Chondrocyte (in vitro differentiated cells): ENCODE measurements at places on chromosomes 6 and 20.

- no peak for DNase-seq
Measured at GRCh38 chr6:5871296-5871695, 135.4 kb downstream of the NRN1 start.

DNA sequence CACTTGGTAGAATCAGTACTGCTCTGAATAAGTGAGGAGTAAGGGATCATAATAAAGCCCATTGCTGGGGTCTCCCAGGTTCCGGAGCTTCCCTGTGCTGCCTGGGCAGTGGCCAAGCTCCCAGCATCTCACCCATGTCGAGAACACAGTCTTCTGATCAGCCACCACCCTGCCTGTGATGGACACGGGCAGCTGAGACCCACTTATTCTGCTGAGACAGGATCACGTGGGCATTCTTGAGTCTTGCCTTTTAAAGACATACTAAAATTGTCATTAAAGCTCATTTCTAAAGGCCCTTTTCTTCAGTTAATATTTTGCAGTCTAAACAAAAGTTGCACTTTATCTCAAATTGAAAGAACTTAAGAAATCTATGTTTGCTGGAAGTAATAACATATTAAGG lies 42.7 kb upstream of the SLC22A2 start:
- DNase-seq: no peak

- no peak for DNase-seq
Measured at GRCh38 chr6:150427037-150427602, 58.3 kb downstream of the IYD start.

- DNase-seq: no peak
Measured at GRCh38 chr20:47272893-47273590, 83.5 kb downstream of the ZMYND8 start.

- DNase-seq: no peak
Measured at GRCh38 chr20:20856306-20856705, 143.9 kb upstream of the RALGAPA2 start.

DNA sequence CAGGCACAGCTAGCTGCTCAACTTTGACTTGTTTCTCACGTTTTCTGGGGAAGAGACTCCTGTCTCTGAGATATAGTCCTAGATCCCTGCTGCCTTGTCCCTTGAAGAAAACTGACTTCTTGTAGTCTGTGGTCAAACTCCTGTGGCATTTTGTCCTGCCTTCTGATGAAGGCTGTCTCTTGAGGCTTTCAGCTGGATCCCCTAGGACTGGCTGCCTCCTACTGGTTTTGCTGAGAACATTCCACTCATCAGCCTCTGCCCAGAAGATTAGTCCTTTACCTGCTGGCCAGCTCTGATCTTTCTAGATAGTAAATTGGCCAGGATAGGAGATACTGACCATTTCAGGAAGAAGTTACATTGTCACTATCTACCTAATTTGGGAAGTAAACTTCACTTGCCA lies 71.9 kb upstream of the CNR1 start:
- no peak for DNase-seq

- DNase-seq: no peak
Measured at GRCh38 chr6:44489910-44490604, 102.6 kb downstream of the CDC5L start.

GRCh38 chr6:135583256-135583761 lies 85.8 kb upstream of the AHI1 start:
- no peak for DNase-seq

DNA sequence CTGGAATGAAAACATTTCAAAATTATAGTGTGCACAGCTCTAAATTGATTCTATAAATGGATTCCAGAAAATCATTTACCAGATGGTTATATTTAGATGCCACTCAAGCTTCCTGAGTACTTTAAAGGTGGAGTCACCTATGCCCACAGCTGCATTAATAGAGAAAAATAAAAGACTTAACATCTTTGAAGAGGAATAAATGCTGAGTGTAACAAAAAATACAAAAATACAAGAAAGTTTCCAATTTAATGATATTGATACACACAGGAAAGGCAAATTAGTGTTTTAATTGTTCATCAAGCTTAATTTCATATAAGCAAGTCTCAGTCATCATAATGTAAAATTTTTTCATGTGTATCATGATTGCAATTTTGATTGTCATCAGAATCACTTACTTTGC lies 89.5 kb upstream of the MANEA start:
- DNase-seq: no peak

- no peak for DNase-seq
Measured at GRCh38 chr6:45514454-45515230, 136.9 kb upstream of the SUPT3H start.

GRCh38 chr6:149867876-149868640 lies 3.9 kb upstream of the LRP11 start:
- no peak for DNase-seq

GRCh38 chr6:80771941-80772340 lies 665.5 kb downstream of the BCKDHB start:
- no peak for DNase-seq

DNA sequence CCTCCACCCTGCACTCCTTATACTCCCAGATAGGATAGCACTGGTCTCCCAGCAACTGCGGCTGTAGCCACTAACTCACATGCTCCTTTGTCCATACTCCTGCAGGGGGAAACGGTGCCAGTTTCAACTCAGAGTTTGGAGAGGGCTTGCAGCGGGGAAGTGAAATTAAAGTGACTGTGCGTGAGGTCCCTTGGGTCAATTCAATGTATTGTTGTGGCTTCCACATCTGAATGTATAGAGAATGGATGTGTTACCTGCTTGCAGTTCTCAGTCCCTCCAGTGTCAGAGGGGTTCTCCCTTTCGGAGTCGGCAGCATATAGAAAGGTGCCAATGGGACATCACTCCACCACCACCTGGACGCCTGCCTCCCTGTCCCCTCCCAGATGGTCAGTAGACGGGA lies 93.6 kb upstream of the CNKSR3 start:
- no peak for DNase-seq

DNA sequence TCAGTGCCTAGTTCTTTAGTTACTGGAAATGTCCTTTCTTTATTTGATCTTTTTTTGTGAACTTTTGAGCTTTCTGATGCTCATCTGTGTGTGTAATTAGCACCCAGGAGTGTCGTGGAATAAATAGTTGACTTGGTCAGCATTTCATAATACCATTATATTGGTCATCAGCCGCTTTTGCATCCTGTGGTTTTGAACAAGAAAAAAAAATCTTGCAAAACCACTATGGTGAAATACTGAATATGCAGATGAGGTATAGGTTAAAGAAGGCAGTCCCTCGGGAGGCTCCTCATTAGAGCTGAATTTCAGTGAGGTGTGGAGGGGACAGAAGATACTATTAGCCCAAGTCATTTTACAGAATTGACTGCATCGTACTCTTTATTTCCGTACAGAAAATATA lies 90.1 kb downstream of the FOXO3 start:
- DNase-seq: no peak

DNA sequence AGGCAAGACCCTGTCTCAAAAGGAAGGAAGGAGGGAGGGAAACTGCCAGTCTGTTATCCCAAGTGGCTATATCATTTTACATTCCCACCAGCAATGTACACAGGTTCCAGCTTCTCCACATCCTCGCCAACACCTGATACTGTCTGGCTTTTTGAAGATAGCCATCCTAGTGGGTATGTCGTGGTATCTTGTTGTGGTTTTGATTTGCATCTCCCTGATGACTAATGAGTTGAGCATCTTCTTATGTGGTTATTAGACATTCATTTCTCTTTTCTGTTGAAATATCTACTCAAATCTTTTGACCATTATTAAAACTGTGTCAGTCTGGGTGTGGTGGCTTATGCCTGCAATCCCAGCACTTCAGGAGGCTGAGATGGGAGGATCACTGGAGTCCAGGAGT lies 47.9 kb upstream of the ARID1B start:
- DNase-seq: no peak

DNA sequence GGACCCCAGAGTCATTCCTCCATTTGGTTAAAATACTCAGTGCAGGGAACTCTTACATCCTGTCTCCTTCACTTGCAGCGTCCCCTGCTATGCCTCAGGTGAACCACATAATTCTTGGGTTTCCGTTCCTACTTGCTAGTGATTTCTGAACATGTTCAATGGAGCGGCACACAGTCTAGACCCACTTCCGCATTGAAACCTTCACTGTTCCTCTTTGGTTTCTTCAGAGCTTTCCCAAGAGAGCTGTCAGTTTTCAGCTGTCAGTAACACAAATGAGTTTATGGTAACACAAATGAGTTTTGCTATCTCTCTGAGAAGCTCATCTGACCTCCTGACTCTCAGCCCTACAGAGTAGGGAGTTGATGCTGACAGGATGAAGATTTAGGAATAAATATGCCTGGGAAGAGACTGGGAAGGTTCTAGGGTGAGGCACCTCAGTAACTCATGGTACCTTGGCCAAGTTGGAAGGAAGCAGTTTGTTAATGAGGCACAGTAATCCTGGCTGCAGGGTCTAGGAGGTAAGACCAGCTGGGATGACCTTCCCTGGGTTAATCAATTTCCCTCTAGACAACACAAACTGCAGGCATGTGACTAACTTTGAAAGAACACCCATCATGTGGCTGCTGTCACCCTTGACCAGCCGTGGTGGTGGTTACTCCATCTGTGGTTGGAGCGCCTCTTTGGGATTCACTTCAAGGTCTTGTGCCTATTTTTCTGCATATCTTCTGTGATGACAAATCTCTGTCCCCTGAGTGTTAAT lies 5.4 kb downstream of the SYS1 start:
- no peak for DNase-seq

DNA sequence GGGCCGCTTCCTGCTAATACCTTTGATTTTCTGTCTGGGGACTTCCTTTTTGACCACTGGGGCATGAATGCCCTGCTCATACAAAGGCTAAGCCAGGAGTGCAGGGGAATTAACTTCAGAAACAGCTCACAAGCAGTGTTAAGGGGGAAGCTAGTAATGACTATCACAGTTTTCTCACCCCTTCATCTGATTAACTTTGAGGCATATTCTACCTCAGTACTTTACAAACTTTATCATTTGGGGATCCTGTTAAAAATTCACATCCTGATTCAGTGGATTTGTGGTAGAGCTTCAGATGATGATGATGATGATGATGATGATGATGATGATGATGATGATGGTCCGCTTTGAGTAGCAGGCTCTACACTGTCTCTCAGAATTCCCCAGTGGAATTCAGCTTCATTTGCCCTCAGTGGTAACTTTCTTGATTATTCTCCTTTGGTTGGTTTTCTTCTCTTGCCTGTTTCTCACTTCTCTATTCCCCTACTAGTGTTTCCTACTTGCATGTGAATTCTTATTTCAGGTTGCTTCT lies 78.4 kb upstream of the TMEM170B start:
- DNase-seq: no peak

DNA sequence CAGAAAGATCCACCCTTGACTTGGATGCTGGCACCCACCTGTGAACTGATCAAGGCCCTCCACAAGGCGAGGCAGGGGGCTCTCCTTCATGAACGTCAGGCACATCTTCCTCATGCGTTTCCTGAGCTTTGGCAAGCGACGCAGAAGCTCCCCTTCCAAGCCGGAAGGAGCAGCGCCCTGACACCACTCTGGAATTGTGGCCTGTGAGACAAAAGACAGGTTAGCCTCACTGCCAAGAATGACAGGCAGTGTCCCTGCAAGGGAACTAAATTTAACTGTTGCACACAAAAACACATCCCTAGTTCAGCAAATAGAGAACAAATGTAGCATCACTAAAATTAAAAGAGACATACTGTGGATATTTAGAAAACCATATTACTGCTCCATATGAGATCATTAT lies 42.0 kb upstream of the LYRM2 start:
- DNase-seq: no peak

- no peak for DNase-seq
Measured at GRCh38 chr6:118086159-118086558, 179.1 kb downstream of the SLC35F1 start.

DNA sequence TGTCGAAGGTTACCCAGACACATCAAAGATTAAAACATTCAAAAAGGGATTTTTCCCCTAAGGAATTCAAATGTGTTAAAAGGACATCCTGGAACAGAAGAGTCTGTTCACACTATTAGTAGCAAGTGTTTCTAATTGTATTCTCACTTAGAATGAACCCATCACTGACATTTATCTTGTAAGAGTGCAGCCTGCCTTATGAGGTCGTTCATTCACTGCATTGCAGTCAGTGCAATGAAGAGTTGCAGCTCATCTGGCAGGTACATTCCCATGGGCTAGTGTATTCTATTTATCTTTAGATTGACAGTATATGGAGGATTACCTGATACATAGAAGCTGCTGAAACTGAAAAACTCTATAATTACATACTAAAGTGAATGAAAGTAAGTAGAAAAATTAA lies 36.5 kb downstream of the PHACTR1 start:
- DNase-seq: no peak

DNA sequence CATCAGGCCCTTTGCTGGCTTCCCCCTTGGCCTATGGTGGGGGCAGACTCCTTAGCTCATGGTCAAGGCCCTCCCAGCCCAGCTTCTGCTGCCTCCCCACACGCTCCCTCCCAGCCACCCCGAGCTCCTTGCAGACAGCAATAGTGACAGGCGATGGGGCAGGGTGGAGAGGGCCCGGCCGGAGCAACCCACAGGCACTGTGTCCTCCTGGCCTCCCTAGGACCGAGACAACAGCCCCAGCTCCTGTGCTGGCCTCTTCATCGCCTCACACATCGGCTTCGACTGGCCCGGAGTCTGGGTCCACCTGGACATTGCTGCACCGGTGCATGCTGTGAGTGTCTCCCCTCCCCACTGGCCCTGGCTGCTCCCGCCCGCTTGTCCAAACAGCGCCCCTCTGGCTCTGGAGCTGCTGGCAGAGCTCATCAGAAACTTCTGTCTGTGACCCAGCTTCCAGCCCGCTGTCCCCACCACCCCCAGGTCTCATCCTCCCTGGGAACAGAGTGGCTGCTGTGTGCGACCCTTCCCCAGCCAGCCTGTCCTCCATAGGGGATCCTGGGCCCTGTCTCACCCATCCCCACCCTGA lies 21.8 kb downstream of the NPEPL1 start:
- peak; percentile 91 for DNase-seq

GRCh38 chr20:63606686-63607085 lies 20.2 kb downstream of the GMEB2 start:
- no peak for DNase-seq

DNA sequence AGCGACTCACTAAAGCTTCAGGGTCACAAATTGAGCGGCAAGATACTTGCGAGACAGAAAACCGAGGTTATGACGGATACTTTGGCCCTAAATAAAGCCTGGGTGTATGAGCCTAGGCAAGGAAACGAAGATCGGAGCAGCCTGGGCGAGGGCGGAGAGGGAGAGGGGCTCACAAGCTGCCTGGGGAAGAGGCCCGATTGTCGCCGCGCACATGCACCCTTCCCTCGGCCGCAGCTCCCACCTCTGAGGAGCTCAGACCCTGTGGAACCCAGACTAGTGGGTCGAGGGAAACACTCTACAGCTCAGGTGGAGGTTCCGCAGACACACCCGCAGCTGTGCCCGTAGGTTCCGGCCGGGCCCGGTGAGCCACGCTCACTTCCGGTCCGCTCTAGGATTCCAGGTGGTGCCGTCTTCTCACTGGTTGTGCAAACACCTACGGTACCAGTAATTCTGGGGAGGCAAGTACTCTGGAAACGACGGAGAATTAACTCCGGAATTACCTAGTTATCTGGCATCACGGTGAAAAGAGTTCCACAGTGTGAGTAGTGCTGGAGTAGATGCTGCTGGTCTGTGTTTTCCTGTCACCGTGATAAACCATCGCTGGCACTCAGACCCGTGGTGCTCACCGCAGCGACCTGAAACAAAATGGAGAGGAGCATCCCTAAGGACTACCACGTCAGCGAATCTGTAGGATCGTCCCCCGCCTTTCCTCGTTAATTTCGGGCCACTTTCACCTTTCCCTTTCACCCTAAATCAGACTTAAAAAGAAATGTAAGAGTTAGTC lies 61.5 kb downstream of the GPX5 start:
- DNase-seq: no peak

GRCh38 chr6:105954148-105954547 lies 132.0 kb upstream of the PRDM1 start:
- DNase-seq: no peak

GRCh38 chr6:75109022-75109421 lies 96.8 kb downstream of the COL12A1 start:
- DNase-seq: no peak
